ENCODE measurements at places on chromosomes 7 and 10.

DNA sequence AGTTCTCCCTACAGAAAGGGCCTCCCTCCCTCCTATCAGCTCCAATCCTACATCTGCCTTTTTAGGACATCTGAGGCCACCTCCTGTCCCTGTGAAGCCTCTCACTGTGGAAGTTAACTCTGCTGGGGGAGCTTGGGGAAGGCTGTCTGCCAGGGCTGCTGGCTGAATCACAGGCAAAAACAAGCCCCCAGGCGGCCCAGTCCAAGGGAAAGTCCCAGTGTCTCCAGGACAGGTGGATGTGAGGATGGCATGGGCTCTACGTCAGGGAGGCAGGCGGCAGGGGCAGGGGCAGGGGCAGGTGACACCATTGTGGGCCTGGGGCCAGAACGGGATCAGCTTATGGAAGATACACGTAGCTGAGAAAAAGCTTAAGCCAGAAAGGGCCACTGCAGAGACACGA, 240.2 kb downstream of the MAD1L1 start:
- DNase-seq, result no peak

DNA sequence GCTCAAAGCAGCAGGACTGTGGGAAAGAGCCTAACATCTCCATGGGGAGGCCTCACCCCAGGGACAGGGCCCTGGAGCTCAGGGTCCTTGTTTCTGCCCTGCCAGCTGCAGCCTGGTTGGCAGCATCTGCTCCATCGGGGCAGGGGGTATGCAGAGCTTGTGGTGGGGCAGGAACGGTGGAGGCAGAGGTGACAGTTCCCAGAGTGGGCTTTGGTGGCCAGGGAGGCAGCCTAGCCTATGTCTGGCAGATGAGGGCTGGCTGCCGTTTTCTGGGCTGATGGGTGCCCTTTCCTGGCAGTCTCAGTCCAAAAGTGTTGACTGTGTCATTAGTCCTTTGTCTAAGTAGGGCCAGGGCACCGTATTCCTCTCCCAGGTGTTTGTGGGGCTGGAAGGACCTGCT, 12.2 kb upstream of the AHCYL2 start:
- no peak for DNase-seq

DNA sequence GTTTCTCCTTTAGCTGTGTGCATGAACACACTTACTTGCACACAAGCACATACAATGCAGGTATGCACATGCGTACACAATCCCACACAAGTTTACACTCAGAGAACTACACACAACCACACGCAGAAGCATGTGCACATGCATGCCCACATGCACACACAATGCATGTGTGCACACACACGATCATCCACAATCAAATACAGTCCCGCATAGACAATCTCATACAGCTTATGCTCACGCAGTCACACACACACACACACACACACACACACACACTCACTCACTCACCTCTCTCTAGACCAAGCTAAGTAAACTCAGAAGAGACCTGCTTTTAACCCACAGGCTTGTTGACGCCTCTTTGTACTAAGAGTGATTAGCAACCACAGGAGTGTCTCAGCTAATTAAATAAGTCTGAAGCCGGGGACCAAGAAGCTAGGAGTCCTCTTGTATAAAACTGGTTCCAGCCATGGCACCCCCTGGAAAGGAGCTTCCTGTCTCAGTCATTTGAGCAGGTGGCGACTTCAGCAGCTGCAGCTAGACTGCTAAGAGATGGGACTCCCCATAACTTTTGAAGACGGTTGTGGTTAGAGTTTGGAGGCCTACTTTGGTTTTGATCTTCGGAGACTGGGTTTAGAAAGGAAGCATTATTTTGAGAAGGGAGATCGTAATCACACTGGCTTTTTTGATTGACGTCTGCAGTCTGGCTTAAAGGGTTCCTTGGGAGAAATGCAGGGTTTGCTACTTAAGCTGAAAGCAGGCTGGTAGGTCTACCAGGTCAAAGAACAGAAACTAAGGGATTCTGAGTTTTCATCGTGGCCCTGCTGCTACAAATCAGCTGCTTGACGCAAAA, 82.3 kb upstream of the ADRB1 start:
- DNase-seq, result no peak

DNA sequence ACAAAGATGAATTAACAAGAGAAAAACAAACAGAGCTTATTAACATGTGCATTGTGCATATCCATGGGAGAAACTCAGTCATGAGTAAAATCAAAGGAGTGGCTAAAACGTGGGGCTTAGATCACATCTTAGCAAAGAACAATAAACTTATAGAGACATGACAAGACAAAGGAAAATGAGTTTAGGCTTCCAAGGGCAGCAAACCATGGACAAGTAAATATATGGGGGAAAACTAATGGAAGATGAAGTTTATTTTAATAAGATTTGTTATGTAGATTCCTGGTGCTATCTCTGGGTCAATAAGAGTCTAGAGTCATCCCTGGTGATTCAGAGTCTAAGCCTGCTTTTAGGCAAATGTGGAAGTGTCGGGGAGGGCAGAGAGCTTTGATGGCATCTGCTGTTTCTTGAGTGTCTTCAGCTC, 87.2 kb upstream of the PLPP4 start:
- DNase-seq, result no peak

DNA sequence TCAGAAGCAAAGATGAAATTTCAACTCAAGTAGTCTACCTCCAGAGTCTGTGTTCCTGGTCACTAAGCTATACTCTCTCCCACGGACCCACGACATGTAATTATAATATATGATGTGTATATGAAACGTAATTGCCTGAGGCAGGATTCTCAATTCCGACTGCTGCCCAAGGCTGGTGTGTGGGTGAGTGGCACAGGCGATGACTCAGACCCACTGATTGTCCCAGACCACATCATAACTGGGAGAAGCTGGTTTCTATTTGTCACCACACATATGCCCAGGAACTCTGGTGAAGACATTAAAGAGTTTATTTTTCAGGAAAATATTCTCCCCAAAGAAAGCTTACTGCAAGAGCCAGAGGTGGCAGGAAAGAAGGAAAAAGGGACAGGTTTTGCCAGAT, 219.3 kb downstream of the JAZF1 start:
- no peak for DNase-seq

DNA sequence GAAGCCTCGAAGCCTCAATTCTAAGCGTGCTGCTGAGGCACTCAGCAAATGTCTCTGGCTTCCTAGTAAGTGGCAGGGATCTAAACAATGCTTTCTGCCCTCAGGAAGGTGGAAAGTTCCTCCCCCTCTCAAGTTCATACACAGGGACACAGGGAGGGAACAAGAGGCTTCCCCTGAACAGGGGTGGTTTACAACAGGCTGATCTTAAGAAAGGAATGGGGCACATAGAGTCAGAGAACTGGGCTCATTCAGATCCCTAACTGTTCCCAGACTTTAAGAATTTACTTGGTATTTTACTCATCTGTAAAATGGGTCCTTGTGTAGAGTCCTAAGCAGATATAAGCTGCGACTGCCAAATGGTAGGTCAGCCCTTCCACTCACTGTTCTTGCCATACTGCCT, 2.5 kb downstream of the TNS3 start:
- DNase-seq, result no peak

- no peak for DNase-seq
Observed at GRCh38 chr10:16436367-16436757, 448 bp upstream of the PTER start.

- no peak for DNase-seq
Observed at GRCh38 chr7:128869944-128870285, 7.3 kb downstream of the ATP6V1F start.

Data from suprapubic skin (tissue), 4 donors.